ENCODE measurements at places on chromosomes 5 and 9. TPM values are rescaled to one million over a fixed set of nuclear protein-coding genes. Genes with fewer than 3 reads are reported as not detected.

LRSAM1 gene
- polyA plus RNA-seq, result 17.5 TPM

GLRA1 gene
- polyA plus RNA-seq, result not detected

PCDHGB5 gene
- polyA plus RNA-seq, result 9.4 TPM

DNA sequence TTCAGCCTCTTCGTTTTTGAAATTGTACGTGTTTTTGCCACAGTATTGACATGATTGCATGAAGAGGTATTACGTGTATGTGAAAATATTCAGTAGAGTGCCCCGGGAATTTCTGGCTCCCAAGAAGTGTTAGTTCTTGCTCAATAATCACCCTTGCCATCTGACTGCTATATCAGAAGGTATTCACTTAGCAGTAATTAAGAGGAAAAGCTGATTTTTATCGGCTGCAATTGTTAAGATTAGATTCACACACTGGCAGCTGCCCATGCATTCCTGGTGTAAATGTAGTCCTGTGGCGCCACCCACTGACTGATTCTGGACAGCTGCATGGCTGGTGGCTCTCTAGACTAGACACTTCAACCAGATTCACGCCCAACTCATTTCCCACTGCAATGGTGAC, 440.1 kb upstream of the ADAMTS16 start:
- DNase-seq, result peak; percentile 72

DNA sequence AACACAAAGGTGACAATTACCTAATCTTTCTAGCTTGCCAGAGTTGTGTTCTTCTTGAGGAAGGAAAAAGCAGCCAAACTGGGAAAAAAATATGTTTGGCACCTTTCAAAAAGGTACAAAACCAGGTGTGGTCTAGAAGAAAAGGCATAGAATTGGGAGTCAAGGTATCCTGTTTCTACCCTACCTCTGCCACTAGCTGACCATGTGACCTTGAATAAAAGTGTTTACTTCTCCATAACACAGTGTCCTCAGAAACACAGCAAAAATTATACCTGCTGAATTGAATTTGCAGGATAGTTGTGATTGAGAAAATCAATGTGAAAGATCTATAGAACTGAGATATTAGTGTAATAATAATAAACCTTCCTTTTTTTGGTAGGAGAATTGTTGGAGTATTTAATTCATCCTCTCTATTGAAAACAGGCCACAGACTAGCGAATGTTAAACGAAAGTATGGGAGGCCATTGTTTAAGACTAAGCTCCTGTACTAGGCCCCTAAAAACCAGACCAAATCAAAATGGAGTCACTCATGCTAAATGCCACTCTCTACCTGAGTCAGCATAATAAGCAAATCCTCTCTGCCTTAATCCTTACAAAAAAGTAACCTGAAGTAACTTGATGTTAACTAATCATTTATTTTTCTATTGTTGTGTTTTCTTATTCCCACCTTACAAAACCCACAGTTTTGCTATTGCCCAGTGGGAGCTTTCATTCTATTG, 12.6 kb downstream of the CYFIP2 start:
- DNase-seq, result no peak

- no peak for DNase-seq
Measured at GRCh38 chr9:103992938-103993579, 101.0 kb upstream of the SMC2 start.

DNA sequence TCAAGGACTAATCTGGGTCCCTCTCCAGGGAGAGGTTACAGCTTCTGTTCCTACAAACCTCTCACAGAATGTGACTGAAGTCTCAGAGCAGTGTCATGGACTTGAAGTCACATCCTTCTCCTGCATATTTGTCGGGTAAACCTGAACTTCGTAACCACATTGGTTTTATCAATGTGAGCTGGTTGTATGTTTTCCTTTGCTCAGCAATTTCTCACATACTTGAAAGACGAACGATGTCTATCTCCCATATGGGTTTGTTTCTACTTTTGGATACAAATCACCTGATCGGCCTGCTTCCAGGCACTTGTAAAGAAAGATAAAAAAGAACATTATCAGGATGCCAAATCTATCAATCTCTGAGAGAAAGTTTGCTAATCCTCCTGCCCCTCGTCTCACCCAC, 411.0 kb downstream of the SPOCK1 start:
- DNase-seq, result no peak

GRCh38 chr5:111865356-111865755, 108.4 kb upstream of the NREP start:
- no peak for DNase-seq

DNA sequence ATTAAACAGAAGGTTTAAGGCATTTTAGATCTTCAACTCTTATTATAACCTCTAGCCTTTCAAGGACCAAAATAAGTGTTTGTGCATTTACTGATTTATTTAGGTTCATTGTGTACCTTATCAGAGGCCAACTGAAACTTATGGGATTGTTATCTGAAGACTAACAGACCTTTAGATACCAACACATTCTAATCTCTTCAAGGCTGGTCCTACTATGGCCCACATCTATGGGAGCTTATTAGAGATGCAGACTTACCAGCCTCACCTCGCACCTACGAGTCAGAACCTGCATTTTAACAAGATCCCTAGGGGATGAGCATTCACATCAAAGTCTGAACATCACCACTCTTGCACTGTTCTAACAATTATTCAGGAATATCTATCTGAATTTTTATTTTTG, 1.9 kb downstream of the IARS1 start:
- DNase-seq, result no peak

GRCh38 chr5:53481159-53481886, 894 bp downstream of the FST start:
- DNase-seq, result peak; percentile 8

DNA sequence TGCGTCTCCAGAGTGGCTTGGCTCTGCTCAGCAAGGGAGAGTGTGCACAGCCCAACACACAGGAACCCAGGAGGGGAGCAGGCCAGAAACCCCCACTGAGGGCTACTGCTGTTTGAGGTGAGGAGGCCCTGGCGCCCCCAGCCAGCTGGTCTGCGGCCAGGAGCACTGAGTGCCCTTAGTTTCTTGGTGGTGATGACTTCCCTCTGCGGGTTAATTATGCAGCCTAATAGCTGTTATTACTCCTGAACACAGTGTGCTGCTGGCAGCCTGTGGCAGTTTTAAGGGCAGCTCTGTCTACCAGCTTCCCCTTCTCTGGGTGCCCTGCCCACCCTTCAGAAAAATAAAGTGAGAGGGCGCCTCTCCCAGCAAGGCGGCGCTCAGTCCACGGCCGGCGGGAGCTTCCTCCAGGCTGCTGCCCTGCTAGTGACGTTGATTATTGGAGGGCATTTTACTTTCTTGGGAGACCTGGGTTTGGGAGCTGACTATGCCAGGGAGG, 19.2 kb downstream of the GADD45G start:
- DNase-seq, result no peak

- DNase-seq, result no peak
Measured at GRCh38 chr9:30015073-30015472, 2369.4 kb upstream of the ACO1 start.

DNA sequence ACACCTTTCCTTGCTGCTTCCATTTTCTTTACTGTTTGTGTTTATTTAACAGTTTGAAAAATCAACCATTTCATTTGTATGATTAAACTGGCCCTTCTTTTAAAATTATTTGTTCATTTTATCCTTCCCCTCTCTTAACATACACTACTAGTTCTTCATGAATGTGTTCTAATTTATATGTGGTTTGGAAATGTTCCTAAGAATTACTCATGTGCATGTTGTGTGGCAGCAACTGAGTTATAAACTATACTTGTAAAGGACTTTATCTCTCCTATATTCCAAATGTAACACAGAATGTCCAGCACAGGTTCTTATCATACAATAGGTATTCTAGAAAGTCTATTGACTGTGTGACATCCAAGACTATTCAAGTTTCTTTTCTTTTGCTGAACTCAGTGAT, 358.2 kb upstream of the MEF2C start:
- no peak for DNase-seq

- no peak for DNase-seq
Measured at GRCh38 chr9:88684046-88684445, 149.1 kb downstream of the NXNL2 start.
